Umbilical cord (tissue), 2 donors: ENCODE measurements at places on chromosomes 16 and 17. TPM values are rescaled to one million over a fixed set of nuclear protein-coding genes. Genes with fewer than 3 reads are reported as not detected.
A peak's percentile ranks its signal among the peaks of the same experiment; 100 is the strongest.

DNA sequence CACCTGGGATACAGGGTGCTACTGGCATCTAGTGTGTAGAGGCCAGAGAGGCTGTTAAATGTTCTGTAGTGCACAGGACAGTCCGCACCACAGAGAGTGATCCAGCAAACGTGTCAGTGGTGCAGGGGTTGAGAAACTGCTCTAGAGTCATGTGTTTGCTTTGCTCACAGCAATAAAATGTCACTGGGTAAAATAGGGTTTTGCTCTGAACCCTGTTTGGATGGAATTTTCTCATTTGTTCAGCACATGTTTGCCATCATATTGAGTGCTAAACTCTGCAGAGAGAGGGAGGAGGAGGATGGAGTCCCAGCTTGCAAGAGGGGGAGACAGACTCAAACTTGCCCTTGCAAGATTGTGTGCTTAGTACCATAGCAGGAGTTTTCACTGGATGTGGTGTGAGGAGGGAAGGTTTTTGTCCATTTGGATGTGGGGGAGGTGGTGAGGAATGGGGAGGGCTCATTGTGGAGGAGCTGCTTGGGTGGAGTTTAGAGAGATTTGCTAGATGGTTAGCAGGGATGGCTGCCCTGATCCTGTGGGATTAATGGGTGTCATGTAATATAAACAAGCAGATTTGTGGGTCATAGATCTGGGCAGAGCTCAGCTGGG, 11.8 kb downstream of the PLCG2 start:
- DNase-seq = peak; percentile 23

DNA sequence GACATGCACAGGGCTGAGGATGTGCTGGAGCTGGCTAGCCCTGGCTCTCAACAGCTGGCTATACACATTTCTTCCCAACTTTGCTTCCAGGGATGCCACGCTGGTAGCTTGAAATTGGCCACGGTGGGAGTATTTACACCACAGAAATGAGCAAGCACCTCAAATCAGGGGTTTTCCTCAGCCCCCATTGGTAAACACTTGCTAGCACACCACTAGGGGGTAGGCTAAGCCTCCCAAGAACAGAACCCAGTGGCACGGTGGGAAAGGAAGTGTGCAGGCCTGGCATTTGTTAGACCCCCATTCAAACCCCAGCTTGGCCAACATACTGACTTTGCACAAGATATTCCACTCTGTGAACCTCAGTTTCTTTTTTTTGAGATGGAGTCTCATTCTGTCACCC, 12.9 kb downstream of the DRC3 start:
- no peak for DNase-seq

Gene PSME3IP1
- total RNA-seq = 29.1 TPM

Gene SLFN12
- total RNA-seq = 31.8 TPM

Gene MAFG
- 8.4 TPM for total RNA-seq

DNA sequence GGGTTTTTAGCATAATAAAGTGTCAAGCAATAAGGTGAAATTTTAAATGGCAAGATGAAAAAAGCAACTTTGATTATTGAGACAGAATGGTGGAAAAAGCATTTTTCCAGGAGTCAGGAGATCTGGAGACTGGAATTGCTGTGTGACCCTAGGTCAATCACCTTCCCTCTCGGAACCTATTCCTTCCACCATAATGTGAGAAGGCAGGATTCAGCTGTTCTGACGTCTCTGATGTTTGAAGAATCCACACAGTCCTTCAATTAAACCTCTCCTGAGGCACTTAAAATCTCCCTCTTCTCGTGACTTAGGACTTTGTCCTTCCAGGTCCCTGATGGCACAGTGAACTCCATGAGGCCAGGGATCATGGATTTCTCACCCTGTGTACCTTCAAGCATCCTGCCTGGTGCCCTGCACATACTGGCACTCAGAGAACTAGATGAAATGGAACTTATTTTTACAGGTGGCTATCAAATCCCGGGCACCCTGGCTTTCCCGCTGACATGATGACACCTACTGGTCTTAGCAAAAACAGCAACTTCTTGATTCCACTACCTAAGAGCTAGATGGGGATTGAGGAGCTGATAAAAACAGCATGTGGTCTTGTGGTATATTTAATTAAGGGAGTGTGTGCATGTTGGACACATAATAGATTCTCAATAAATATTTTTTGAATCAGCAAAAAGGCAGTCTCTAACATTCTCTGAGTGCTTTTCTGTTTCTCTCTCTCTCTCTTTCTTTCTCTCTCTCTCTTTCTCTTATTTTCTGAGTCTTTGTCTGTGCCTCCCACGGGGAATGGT, 2.3 kb upstream of the CCDC182 start:
- peak; percentile 61 for DNase-seq

DNA sequence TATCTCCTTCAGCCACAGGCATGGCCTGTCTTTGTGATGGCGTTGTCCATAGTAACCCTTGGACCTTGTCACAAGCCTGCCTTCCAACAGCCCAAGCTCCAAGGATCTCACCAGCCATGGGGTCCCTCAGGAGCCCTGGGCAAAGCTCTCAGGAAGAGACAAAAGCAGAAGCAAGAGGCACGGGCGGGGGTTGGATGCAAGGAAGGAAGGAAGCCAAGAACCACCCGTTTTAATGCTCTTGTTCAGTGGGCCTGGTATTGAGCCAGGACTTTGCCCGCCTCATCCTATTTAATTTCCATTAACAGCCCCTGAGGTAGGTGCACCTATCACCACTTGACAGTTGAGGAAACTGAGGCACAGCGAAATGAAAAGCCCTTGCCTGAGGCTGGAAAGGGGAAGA, 32.3 kb upstream of the GOSR2 start:
- no peak for DNase-seq

Gene SEPTIN1
- 8.9 TPM for total RNA-seq

- DNase-seq = no peak
Observed at GRCh38 chr17:14748036-14748710, 447.3 kb downstream of the HS3ST3B1 start.

- DNase-seq = peak; percentile 31
Observed at GRCh38 chr16:9134739-9135138, 43.3 kb downstream of the HAPSTR1 start.

- DNase-seq = no peak
Observed at GRCh38 chr17:73022694-73023093, 69.8 kb downstream of the SLC39A11 start.

DNA sequence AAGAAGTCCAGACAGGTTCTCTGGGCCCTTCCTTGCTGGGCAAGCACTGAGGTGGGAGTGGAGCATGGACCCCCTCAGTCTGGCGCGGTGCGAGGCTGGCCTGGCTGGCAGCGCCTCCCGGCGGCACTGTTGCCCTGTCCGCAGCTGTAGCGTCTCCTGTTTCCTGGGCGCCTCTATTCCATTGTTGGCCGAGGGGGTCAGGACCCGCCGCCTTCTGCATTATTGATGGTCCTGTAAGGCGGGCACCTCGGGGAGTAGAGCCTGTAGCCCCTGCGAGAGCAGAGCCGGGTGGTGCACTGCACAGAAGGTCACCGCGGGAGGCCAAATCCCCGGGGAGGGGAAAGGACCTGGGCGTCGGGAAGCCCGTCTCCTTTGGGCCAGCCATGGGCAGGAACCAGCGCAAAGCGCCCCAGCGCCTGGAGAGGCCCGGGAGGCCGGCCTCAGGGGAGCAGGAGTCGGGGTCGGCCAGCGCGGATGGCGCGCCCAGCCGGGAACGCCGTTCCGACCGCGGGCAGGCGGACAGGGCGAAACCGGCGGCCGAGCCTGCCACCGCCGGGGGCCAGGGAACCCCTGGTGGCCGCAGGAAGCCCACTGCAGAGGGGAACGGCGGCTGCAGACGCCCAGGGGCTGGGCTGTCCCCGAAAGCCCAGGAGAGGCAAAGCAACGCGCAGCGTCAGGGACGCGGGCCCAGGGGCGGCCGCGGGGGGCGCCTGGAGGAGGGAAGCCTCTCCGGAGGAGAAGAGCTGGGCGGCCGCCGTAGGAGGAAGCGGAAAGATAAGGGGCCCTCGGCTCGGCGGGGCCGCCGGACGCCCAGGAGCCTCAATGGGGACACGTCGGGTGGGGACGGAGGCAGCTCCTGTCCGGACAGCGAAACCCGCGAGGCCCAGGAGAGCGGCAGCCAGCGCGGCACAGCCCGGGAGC, at the start of gene MYO15B:
MYO15B (plus strand) TSS at position 126 of the 921 bp plus-strand sequence; CDS start at position 384, 258 bp downstream.
- peak; percentile 74 for DNase-seq

Gene SDR42E1
- total RNA-seq = 1.9 TPM

DNA sequence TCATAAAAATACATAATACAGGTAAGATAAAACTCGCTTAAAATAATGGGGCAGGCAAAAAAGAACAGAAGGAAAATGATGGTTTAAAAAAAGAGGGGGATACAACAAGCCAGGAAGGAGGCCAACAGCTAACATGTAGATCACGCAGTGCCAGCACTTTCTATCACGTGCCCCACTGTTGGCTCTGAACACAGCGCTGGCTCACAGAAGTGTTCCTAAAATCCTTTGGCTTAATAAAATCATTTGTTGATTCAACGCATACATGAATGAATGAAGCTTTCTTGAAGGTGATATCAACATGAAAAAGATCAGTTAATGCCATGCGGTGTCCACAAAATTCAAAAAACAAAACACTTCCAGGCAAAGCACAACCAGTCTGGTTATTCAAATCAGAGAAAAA, 8.5 kb downstream of the ITGAE start:
- no peak for DNase-seq

DNA sequence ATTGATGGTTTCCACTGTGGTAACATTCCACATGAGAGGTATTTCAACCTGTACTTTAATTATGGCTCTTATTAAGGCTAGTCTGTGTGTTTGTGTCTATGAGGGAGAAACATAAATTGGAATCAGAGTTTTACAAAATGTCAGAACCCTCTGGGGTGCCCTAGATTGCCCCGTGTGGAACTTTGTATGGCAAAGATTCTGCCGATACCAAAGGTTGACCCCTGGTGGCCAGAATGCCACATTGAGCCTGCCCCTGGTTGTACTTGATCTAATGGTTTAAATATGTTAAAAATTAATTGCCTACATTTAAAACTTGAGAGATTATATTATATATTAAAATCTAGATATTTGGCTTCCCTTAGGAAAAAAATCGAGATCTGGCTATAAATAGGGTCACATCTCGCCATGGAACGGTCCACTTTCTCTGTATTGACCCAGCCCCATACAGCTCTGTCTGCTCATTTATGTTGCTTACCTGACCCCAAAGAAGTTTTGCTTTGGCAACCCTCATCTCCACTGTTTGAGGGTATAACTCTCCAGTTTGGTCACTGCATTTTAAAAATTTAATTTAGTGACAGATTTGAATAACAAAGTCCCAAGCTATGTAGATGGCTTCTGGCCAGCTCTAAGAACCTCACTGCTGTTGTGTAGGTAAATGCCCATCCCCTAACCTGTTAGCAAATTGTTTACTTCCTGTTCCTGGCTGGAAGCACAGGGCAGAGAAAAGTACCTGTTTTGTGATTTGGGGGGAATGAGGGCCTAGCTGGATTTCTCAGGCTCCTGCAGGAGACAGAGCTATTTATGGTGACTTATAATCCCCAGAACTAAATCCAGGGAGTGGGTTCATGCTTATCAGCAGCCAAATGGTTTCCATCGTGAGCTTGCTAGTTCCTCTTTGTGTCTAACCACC, 95.0 kb downstream of the PLCG2 start:
- peak; percentile 44 for DNase-seq

GRCh38 chr16:23306199-23307100, 4.3 kb downstream of the SCNN1B start:
- DNase-seq = no peak

GRCh38 chr17:33940769-33941370, 314.2 kb upstream of the CCL2 start:
- DNase-seq = no peak

GRCh38 chr17:11506635-11507034, 91.6 kb upstream of the DNAH9 start:
- peak; percentile 56 for DNase-seq

Gene CFAP97D1
- total RNA-seq = 1.4 TPM

Gene CX3CL1
- 1.2 TPM for total RNA-seq

DNA sequence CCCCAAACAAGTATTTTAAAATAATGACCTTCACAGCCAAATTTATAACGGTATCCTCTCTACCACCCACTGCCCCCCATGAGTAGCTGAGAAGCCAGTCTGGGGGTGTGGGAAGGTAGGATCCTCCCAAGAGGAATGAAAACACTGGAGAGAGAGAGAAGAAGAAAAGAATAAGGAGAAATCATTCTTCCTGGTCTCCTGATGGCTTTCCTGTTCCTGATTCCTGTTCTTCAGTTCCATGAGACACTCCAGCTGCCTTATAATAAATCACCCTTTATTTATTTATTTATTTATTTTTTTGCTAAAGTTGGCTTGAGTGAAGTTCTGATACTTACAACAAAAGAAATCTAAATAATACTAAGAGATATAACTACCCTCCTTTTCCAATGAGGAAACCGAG, 56.4 kb upstream of the FAM20A start:
- DNase-seq = no peak

- DNase-seq = peak; percentile 65
Observed at GRCh38 chr16:89556750-89557689, 3.5 kb upstream of the RPL13 start.

DNA sequence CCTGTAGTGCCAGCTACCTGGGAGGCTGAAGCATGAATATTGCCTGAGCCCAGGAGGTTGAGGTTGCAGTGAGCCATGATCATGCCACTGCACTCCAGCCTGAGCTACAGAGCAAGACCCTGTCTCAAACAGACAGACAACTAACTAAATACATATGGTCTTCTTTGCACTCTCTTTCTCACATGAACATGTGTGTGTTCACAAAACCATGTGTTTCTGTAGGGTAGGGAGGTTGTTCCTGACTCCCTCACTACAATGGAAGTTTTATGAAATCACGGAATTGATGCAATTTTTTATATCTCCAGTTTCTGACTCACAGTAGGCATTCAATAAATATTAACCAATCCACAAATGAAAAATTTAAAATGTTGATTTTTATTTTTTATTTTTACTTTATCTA, 48.5 kb downstream of the ABHD15 start:
- DNase-seq = no peak

Gene GPR142
- 1.2 TPM for total RNA-seq

- DNase-seq = peak; percentile 73
Observed at GRCh38 chr16:85459529-85460251, 153.4 kb upstream of the GSE1 start.

- DNase-seq = no peak
Observed at GRCh38 chr16:89569506-89570341, 5.8 kb upstream of the CPNE7 start.

Gene PRDM7
- 2.2 TPM for total RNA-seq
